Stimulated activated CD4-positive, alpha-beta T cell treated with anti-CD3 and anti-CD28 coated beads, Interleukin-15, amount 100 ng/mL, for 48 hours (primary cell): ENCODE measurements at places on chromosomes 5 and 9.

- DNase-seq: no peak
Measured at GRCh38 chr9:95764533-95765319, 110.8 kb upstream of the ERCC6L2 start.

DNA sequence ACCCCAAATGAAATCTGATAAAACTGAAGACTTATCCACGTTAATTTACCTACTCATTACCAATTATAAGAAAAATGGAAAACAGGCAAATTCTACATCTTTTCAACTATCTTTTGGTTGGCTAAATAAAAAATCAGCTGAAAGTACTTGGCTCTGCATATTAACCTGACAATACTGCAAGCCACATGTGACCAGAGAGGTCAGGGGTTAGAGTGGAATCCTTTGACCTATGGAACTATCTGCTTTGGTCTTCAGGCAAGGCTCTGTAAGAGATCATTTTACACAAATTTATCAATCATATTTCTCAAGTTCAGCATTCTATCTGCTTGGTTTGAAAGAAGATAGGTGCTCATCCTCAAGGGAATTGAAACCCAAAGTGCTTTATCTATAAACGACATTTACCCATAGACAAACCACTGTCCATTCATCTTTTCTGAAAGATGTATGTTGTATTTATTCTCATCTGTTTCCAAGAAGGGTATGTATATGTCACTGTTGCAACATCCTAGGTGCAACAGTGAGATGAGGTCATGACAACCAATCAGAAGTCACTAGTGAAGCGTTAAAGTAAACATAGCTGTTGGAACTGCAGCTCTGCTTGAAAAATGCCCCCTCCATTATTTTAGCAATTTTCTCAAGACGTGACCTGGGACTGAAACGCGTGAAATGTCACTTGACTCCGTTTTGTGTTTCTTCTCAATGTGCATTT is 144.9 kb upstream of the POU5F2 start:
- DNase-seq: no peak

DNA sequence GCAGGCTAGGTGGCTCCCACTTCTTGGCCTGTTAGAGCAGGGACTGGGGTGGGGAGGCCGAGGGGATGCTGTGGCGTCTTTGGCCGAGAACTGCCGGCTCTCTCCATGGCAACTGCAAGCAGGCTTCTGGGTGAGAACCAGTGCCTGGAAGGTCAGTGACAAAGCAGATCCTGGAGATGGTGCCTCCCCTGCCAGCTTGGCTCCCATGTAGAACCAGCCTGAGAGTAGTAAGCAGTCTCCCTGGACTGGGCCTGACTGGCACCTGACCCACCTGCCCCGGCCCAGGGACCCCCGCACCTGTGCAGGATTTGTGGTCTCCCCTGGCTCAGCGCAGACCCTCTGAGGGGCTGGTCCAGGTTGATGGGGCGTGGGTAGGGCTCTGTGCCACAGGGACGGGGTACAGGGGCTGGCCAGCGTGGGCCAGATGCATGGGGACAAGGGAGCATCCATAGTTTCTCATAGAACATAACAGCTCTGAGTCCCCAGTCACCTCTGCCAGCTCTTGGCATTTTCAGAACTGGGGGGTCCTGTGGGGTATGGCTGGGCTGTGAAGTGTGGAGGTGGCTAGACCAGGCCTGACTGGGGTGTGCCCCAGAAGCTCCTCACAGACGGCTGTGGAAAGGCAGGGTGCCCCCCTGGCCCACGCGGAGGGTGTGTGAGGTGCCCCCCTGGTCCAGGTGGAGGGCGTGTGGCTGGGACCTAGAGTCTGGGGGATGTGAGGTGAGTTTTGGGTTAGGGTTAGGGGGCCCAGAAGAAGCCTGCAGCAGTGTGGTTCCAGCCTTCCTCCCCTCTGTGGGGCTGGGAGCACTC is 22.2 kb downstream of the CACNA1B start:
- no peak for DNase-seq

DNA sequence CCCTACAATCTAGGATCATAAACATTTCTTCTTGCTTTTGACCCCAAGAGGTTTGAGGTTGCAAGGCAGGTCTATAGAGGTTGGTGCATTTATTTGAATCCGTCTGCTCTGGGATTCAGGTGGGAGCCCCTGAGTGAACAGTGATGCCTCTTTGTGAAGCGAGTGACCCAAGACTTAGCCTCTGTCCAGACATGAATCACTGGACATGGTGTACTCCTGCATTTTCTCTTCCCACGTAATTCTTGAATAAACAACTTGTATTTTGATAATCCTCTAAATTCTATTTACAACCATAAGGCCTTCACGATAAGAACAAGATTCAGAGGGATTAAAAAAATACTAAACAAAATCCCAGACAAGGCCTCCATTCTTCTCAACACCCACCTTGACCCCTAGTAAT is 67.5 kb upstream of the PLPP6 start:
- no peak for DNase-seq

GRCh38 chr5:78985725-78986223 is 664 bp upstream of the ARSB start:
- DNase-seq: peak; percentile 47

- no peak for DNase-seq
Measured at GRCh38 chr9:97840521-97840920, 12.5 kb upstream of the FOXE1 start.
